ENCODE measurements at places on chromosomes 1 and 21.

DNA sequence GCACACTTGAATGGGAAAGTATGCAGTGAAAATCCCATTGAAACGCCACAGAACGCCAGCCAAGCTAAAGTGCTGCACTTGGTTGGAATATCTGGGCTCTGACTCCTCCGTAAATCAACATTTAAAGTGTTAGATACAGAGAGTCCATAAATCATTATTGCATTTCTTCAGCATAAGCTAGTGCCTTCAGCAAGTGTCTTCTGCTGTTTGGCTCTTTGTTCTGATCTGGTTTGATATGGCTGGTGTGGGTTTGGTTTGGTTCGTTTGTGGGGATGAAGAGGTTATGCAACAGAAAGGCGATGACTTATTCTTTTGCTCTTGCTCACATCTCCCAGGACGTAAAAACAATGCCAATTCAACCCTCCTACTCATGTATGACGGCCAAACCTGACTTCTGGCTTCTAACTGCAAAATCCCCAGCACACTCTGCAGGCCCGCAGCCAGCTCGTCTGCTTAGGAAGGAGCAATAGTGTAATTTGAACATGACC lies 121.8 kb upstream of the ERG start:
- DNase-seq: no peak

DNA sequence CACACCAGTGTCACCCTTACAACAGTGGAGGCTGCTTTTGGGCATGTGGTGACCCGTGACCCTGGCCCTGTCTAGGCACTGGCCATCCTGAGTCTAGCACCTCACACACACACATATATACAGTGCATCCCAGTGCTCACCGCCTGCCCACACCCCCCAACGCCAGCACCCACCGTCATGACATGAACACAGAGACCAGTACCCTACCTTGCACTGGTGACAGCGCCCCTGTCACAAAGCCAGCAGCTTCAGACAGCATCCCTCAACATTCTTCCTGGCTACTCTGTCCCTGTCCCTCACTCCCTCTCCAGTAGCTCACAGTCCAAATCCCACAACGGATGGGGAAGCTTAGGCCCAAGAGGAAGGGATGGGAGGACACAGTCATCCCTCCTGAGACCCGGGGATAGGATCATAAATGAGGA lies 27.1 kb downstream of the AHDC1 start:
- DNase-seq: no peak

DNA sequence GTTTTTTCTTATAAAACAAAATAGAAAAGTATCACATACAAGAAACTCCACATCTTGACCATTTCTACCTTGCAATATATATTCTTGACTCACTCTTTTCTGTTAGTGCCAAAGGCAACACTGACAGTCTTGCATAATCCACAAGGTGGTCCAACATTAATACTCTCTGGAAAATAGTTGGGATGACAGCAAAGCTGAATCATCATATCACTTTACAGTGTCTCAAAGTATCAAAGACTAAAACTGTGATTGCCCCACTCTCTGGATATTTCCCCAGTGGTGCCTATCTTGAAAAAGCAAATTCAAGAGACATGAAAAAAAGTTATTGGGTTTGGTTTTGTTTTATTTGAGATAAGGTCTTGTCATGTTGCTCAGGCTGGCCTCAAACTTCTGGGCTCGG lies 14.6 kb upstream of the TGFBR3 start:
- no peak for DNase-seq

DNA sequence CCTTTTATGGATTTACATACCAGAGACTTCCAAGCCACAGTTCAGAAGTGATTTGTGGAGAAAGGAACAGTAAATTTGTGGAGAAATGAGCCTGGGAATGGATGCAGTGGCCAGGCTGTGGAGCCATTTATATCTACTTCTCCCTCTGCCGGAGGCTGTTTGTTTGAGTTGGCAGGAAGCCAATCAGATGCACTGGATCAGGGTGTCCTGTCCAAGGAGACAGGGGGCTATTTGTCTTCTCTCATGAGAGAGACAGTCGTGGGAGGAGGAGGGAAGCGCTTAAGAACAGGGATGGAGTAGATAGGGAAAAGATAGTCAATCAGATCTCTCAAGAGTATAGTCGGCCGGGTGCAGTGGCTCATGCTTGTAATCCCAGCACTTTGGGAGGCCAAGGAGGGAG lies 2.8 kb upstream of the HAPLN2 start:
- peak; percentile 69 for DNase-seq

DNA sequence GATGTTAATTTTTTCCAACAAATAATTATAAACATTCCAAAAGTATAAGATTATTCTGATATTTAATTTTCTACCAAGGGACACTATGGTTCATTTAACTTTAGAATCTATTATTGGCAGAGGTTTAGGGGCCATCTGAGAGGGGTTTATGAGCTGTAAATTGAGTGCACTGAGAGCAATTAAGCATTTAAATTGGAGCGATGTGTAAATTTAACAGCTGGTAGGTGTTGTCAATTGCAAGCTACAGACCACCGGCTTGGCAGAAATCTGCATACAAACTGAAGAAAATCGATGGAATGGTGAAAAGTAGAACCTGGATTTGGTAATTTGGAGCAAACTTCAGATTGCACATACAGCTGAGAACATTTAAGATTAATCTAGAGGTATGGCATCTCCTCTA lies 55.8 kb upstream of the MTF2 start:
- no peak for DNase-seq

DNA sequence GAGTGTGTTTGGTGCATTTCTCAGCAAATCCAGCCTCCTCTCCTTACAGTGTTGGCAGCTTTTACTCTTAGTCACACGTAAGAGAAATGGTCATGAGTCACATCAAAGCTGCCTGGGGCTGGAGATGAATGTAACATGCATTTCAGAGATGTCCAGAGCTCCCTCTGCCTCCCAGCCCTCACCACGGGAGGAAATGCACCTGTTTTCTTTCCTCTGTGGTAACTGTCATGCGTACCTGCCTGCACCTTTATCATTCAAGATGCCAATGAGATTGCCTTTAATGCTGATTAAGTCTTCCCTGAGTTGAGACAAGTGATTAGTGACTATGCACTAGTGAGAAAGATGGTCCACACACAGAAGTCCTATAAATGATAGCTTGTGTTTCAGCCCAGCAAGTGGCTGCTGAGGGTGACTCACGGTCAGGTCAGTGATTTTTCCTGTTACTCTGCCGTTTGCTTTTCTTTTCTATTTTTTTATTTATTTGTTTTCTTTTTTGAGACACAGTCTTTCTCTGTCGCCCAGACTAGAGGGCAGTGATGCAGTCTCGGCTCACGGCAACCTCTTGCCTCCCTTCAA lies 277.3 kb upstream of the FMN2 start:
- no peak for DNase-seq

GRCh38 chr1:156801409-156802121 lies 15.1 kb downstream of the SH2D2A start:
- no peak for DNase-seq

DNA sequence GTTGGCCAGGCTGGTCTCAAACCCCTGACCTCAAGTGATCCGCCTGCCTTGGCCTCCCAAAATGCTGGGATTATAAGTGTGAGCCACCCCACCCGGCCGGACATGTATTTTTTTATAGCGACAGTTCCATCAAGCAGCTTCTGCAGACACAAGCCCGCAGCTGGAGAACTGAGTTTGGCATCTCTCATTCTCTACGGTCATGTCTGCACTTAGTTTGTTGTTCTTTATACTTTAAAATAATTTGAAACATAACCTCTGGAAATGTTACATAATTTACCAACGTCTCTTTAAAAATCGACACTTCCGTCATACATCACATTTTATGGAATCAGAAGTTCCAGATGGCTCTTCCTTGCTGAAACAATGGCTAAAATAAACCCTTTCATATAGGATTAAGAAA lies 183.6 kb downstream of the DYRK1A start:
- DNase-seq: no peak

- peak; percentile 83 for DNase-seq
These were observed 4.4 kb downstream of the CYB561D1 start for GRCh38 chr1:109498161-109498801.

- no peak for DNase-seq
These were observed 211.6 kb downstream of the LRRC40 start for GRCh38 chr1:69993810-69994209.

GRCh38 chr1:109691759-109692158 lies 4.1 kb downstream of the GSTM1 start:
- no peak for DNase-seq

GRCh38 chr1:66476774-66477173 lies 57.2 kb upstream of the SGIP1 start:
- no peak for DNase-seq

- DNase-seq: no peak
These were observed 752.1 kb downstream of the NCAM2 start for GRCh38 chr21:21750124-21750825.

DNA sequence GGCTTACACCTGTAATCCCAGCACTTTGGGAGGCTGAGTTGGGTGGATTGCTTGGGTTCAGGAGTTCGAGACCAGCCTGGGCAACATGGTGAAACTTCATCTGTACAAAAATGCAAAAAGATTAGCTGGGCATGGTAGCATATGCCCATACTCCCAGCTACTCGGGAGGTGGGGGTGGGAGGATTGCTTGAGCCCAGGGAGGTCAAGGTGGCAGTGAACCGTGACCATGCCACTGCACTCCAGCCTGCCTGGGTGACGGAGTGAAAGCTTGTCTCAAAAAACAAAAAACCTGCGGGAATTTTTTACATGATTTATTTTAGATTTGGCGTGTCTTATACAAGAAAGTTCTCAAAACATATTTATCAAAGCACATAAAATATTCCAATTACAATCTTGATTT lies 27.8 kb upstream of the MTR start:
- DNase-seq: no peak

DNA sequence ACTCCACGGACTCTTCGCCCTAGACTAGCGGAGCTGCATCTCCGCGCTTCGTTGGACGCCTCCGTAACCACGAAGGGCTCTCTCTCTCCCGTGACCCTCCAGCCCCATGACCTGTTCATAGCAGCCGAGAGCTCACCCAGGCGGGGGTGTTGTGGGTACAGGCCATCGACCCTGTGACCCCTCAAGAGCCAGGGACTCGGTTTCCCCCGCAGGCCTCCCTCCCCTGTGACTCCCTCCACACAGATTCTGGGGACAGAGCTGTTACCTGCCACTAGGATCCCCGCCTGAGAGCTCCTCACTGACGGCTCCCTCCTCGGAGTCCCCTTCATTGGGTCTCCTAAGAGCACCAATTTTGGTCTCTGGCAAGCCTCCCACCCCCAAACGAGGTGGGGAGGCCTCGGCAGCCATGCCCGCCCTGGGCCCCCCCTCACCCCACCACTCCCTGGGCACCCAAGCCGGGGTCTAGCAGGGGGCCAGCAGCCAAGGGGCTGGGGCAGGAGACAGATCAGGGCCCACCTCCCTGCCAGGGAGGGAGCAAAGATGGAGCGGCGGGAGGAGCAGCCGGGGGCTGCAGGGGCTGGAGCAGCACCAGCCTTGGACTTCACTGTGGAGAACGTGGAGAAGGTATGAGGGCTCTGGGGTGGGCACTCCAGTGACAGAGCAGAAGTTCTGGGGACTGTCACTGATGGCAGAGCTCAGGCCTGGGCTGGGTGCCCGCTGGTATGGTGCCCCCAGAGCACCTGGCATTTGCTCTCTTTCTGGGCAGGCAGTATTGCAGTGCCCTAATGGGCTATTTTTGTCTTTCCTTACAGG lies 517 bp downstream of the IPO13 start:
- DNase-seq: no peak

DNA sequence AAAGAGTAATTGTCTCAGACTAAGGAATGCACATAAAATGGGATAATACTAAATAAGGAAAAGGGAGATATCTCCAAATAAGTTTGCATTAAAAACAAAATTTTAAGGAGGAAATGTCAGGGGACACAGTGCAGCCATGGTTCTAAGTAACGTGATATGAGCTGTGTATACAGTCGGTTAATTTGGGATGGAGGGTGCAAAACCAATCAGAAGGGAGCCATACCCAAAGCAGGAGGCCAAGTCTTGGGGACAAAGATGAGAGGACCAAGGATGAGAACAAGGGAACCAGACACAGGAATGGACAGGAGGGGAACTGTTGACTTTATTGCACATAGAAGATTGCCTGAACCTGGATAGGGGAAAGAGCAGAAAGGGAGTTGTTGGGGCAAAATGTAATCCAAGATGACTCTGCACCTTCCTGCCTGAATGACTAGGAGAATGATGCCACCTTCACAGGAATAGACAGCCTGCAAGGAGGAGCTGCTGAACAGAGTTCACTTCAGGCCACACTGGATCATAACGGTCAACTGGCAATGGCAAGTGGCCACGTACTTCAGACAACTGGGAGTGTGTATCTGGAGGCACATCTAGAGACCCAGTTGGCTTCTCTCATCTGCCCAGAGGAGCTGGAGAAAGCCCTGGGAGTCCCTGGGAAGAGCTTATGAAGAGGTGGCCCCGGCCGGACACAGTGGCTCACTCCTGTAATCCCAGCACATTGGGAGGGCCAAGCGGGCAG lies 22.0 kb upstream of the BOLA1 start:
- no peak for DNase-seq

DNA sequence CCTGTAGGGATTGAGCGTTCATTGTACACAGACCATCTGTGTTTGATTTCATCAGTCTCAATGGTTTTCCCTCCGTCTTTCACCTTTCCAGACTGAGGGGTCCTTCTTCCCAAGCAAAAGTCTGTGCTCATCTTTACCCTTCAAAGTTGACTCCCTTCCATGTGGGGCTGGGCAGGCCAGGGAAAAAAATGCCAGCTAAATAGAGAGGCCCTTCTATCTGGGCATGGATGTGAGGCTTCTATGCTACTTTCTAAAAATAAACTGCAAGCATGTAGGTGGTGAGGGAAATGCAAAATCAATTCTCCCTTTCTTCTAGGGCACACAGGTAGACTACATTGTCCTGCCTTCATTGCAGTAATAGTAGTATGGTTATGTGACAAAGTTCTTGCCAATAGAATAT lies 46.7 kb upstream of the ITPKB start:
- no peak for DNase-seq

GRCh38 chr1:21816602-21817302 lies 4.7 kb downstream of the LDLRAD2 start:
- no peak for DNase-seq

DNA sequence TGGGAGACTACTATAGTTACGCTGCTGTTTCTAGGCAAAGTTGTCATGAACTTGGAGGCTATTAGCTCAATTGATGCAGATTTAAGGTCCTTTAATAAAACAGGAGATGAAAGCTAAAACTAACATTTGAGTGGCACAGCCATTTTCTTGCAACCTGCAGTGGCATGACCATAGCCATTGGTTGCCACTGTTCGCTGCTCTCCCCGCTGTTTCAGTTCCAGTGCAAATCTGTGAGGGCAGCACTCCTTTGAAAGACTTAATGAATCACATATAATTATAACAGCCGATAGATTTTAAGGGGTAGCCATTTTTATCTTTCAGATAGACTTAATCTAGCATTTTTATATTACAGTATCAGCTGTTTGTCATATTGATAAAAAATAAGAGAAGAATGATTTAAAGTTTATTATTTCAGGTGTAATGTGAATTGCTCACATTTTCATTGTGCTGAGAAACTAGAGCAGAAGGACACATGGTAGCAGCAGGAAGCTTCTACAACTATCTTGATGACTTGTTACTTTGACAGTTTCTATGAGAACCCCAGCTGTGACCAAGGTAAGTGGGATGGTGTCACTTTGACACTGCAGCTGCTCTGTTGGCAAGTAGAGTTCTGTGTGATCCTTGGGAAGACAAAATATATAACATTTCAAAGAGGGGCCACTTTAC lies 203.7 kb downstream of the PLA2G4A start:
- no peak for DNase-seq
